ENCODE measurements at places on chromosomes 2 and 18.
A peak's percentile ranks its signal among the peaks of the same experiment; 100 is the strongest.

- DNase-seq = no peak
Measured at GRCh38 chr2:111665551-111666116, 218.4 kb downstream of the ANAPC1 start.

GRCh38 chr2:28219758-28220368 lies 172.8 kb upstream of the FOSL2 start:
- DNase-seq = no peak

DNA sequence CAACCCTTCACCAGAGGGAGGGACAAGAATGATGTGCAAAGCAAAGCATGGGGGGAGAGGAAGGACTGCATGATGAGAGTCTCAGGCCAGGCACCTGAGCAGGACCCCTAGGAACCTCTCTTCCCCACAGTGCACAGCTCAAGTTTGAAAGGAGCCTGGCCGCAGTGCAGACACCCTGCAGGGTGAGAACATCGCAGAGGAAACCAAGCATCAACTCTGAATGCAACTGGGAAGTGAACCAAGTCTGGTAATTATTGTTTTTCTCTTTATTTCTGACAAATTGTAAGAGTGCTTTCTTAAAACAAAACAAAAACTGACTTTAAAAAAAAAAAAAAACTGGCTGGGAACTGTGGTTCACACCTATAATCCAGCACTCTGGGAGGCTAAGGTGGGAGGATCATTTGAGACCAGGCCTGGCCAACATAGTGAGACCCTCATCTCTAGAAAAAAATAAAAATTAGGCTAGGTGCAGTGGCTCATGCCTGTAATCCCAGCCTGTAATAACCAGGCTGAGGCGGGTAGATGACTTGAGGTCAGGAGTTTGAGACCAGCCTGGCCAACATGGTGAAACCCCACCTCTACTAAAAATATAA lies 15.3 kb downstream of the NPC1 start:
- DNase-seq = no peak

DNA sequence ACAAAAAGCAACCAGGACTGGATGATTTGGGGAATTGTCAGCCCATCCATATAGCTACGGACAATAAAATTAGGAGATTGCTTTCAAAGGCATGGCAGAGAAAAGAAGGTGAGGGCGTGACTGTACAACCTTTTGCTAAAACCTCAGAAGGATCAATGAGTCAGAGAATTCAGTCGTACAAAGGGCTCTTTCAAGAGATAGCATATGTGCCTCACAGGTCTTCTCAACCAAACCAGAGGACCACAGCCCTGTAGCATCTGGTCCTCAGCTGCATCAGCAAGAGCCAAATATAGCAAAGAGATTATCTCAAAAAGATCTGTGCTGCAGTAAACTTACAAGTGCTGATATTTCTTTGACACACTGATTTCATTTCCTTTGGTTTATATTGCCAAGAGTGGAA lies 149.9 kb upstream of the RAB6C start:
- DNase-seq = peak; percentile 3

- DNase-seq = no peak
Measured at GRCh38 chr2:125696560-125696959, 959.4 kb upstream of the GYPC start.

GRCh38 chr2:195450552-195451113 lies 206.4 kb upstream of the SLC39A10 start:
- no peak for DNase-seq

- no peak for DNase-seq
Measured at GRCh38 chr2:128276878-128277675, 41.6 kb downstream of the HS6ST1 start.

GRCh38 chr2:37396890-37397565 lies 52.6 kb downstream of the QPCT start:
- no peak for DNase-seq

DNA sequence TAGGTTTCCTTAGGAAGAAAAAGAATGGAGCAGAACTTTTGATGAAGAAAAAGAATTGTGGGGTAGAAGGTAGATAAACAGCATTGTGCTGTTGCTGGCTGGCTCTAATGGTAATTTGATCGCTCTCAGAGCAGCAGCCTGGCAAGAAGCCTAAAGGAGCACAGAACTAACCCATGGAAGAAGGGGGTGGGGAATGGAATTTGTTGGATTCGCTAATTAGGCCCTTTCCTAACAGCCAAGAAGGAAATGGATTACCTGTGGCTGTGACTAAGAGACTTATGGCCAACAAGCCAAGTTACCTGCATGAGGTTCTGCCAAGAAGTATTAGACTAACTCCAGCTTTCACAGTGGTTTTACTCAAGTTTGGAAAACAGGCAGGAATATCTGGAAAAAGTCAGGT lies 210.6 kb downstream of the IKZF2 start:
- peak; percentile 7 for DNase-seq

GRCh38 chr2:26455037-26455669 lies 22.8 kb downstream of the OTOF start:
- DNase-seq = no peak

GRCh38 chr2:55224761-55225261 lies 7.3 kb downstream of the CLHC1 start:
- no peak for DNase-seq

GRCh38 chr2:189104934-189105333 lies 74.6 kb downstream of the COL5A2 start:
- no peak for DNase-seq

GRCh38 chr2:203918839-203919238 lies 17.7 kb upstream of the ICOS start:
- no peak for DNase-seq

- DNase-seq = no peak
Measured at GRCh38 chr2:162025121-162025911, 48.7 kb downstream of the DPP4 start.

All from DMS79 treated with DMSO at 0.1 percent for 48 hours (cell line).